Adrenal gland (tissue), 19 donors: ENCODE measurements at places on chromosomes 2 and 18. TPM values are rescaled to one million over a fixed set of nuclear protein-coding genes. Genes with fewer than 3 reads are reported as not detected.

PTPRN gene
- polyA plus RNA-seq: 26.7 TPM

LINC00305 gene
- not detected for polyA plus RNA-seq

STAT4 gene
- polyA plus RNA-seq: 4.1 TPM

FEV gene
- 5.3 TPM for polyA plus RNA-seq

SLC30A3 gene
- 0.27 TPM for polyA plus RNA-seq

CD8A gene
- 1.9 TPM for polyA plus RNA-seq

PLB1 gene
- polyA plus RNA-seq: 44.3 TPM

SPP2 gene
- polyA plus RNA-seq: not detected

FER1L5 gene
- polyA plus RNA-seq: 0.02 TPM

METTL4 gene
- polyA plus RNA-seq: 6.1 TPM

CFAP210 gene
- 0.32 TPM for polyA plus RNA-seq

SLC38A11 gene
- 36.9 TPM for polyA plus RNA-seq

COLEC12 gene
- polyA plus RNA-seq: 2.8 TPM

CMPK2 gene
- polyA plus RNA-seq: 2.4 TPM

SLC11A1 gene
- polyA plus RNA-seq: 89.9 TPM

EVA1A gene
- polyA plus RNA-seq: 0.81 TPM

FAP gene
- 1.4 TPM for polyA plus RNA-seq

DLX2 gene
- polyA plus RNA-seq: 0.13 TPM

CCDC148 gene
- polyA plus RNA-seq: 0.30 TPM

PAX3 gene
- polyA plus RNA-seq: not detected

UGT1A4 gene
- polyA plus RNA-seq: not detected

L3MBTL4 gene
- polyA plus RNA-seq: 3.9 TPM

OTOS gene
- polyA plus RNA-seq: not detected

RBFA gene
- polyA plus RNA-seq: 26.0 TPM

PIAS2 gene
- polyA plus RNA-seq: 7.2 TPM

IL37 gene
- not detected for polyA plus RNA-seq

NETO1 gene
- polyA plus RNA-seq: 0.10 TPM

DUSP19 gene
- polyA plus RNA-seq: 0.81 TPM

TCF23 gene
- 0.03 TPM for polyA plus RNA-seq

SAG gene
- polyA plus RNA-seq: 0.20 TPM

NXPH2 gene
- polyA plus RNA-seq: not detected

COPS7B gene
- 44.7 TPM for polyA plus RNA-seq

DSC2 gene
- polyA plus RNA-seq: 0.48 TPM

SLC8A1 gene
- 0.54 TPM for polyA plus RNA-seq

GALNT14 gene
- 1.6 TPM for polyA plus RNA-seq

ATF2 gene
- 16.5 TPM for polyA plus RNA-seq

NT5DC4 gene
- not detected for polyA plus RNA-seq
